ENCODE measurements at places on chromosomes 16 and 17.

- DNase-seq = no peak
Measured at GRCh38 chr16:12699161-12699560, 104.5 kb downstream of the CPPED1 start.

DNA sequence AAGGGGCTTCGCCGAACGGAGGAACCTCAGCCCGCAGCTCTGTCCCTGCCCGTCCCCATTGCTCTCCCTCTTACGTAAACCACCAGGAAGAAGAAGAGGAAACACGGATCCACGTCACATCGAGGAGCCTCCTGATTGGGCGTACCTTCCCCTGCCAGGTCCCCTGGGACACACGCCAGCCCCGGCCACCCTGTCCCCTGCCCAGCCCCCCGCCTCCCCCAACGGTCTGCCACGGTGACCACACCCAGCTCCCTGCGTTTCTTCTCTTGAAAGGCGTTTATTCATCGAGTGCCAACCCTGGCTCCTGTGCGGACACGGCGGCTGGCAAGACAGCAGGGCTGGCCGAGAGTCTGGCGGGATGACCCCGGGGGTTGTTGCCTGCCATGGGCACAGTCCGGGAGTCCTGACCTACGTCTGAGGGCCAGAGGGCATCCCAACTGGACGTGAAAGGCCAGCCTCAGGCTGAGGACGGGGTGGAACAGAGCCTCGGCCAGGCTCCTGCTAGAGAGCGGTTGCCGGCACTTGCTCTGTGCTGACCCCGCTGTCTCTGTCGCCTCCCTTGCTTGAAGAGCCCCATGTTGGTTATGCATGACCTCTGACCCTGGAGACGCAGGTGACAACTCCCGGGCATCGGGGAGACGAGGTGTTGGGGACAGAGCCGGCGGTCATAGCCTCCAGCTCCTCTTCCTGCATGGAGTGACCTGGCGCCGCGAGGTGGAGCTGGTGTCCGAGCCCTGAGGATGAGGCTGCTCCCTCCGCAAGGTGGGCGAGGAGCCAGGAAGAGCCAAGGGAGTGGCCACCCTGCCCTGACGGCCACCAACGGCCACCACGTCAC lies 40.5 kb upstream of the ACSF3 start:
- no peak for DNase-seq

GRCh38 chr17:66858226-66859083 lies 23.5 kb downstream of the CACNG5 start:
- no peak for DNase-seq

DNA sequence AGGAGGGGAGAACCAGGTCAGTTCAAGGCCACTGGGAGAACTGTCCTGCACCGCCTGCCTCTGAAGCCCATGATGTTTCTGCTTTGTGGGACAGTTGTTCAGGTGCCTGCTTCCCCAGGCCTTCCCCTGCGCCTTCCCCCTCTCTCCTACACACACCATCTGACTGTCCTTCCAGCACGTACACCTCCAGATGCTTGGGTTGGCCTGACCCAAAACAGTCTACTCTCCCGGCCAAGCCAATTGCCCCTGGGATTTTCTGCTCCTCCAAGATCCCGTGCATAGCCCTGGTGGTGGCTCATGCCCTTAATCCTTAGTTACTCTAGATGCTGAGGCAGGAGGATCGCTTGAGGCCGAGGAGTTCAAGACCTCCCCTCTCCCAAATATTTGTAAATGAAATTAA lies 684 bp upstream of the RSAD1 start:
- DNase-seq = no peak

GRCh38 chr17:55089256-55089655 lies 120.7 kb downstream of the STXBP4 start:
- no peak for DNase-seq

- peak; percentile 69 for DNase-seq
Measured at GRCh38 chr16:66127459-66128370, 238.8 kb upstream of the CDH5 start.

DNA sequence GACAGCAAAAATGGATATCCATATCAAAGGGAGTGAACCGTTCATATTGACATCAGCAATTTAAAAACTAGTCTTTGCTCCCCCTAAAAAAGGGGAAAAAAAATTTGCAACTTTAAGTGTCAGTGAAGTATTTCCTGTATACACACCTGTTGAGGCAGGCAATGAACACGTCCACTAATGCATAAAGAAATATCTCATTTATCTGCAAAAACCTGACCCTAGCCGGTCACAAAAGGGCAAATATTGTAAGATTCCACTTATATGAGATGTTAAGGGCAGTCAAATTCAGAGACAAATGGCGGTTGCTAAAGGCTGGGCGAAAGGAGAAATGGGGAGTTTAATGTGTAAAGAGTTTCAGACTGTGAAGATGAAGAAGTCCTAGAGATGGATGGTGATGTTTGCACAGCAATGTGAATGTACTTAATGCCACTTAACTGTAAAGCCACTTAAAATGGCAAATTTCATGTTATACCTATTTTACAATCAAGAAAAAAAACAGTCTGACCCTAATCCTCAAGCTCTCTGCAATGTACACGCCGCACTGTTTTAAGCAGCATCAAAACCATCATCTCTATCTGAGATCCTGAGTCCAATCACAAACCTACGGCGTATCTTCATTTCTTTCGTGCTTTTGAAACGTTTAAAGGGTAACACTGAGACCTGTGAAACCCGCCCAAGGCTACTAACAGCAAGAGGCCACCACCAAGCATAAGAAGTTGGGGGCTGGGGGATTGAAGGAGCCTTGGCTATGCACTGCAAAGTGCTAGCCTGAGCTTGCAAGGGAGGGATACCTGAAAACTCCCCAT lies 1.1 kb downstream of the PARN start:
- peak; percentile 7 for DNase-seq

DNA sequence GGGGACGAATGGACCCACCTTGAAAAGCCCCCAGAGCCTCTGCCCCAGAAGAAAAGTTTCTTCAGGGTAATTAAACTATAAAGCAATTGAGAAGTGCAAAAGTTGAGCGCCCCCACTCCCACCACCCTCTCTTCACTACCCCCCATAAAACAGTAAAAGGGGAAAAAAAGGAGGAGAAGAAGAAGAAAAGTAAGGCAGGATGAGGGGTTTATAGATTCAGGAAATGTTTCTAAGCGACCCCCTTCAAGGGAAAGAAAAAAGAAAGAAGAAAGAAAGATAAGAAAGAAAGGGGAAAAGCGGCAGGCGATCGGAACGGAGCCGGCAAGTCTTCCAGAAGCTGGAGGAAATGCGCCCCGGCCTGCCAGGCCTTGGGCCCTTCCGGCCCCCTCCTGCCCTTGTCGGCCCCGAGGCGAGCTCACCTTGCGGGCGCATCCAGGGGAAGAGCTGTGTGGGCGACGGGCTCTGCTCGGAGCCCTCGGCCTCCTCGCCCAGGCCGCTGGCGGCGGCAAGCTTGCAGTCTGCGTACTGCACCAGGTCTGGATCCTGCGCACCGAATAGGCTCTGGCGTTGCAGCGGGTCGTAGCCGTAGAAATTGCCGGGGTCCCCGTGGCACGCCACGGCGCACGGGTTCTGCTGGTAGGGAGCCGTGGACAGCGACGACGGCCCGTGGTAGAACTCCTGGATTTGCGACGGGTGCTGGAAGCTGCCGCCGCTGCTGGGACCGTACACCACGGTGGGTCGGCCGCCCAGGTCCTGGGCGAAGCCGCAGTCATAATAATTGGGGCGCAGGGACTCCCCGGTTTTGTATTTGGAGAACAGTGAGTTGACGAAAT lies 1.0 kb downstream of the HOXB8 start:
- DNase-seq = no peak

DNA sequence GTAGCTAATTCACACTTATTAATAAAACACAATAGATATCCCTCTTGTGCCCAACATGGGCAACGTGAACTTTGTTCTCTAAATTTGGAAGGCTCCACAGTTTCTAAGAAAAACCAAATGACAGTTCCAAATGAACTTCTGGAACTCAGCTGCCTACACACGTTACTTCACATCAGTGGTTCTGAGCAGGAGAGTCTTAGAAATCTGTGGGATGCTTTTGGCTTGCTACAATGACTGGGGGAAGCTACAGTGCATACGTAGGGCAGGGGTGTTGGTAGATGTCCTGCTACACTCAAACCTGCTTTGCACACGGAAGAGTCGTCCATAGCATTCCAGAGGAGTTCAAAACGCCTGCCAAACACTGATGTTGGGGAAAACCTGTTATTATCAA lies 8.0 kb downstream of the TXNDC11 start:
- DNase-seq = no peak

DNA sequence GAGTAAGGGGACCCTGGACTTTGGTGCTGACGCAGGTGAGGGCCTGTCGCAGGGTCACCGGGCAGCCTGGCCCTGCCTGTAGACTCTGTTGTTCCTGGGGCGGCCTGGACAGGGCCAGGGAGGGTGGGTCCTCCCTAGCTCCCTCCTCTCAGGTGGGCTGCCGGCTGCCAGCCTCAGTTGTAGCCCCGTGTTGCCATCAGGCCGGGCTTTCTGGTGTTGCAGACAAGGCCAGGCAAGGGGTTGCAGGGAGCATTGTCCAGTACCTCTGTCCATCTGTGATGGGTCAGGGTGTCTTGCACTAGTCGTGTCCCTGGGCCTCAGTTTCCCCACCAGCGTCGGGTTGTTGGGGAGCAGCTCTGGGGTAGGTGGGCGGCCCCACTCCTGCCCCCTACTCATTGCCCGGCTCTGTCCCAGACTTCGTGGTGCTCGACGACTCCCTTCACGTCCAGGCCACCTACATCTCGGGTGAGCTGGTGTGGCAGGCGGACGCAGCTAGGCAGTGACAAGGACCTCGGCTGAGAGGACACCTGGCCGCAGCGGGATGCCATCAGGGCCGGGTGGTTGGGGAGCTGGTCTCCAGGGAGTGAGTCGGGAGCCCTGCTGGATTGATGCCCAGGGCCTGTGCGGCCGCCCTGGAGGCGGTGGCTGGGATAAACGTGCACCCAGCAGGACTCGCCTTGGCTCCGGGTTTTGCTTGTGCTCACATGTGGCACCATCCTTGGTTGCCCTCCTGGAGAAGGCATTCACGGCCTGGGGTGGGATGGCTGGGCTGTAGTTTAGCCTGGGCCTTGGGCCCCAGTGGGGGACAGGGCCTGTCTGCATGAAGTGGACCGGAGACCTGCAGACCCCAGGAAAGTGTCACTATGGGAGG lies 1.9 kb downstream of the CEMP1 start:
- DNase-seq = no peak

GRCh38 chr17:36721560-36722120 lies 120.3 kb downstream of the MRM1 start:
- no peak for DNase-seq

DNA sequence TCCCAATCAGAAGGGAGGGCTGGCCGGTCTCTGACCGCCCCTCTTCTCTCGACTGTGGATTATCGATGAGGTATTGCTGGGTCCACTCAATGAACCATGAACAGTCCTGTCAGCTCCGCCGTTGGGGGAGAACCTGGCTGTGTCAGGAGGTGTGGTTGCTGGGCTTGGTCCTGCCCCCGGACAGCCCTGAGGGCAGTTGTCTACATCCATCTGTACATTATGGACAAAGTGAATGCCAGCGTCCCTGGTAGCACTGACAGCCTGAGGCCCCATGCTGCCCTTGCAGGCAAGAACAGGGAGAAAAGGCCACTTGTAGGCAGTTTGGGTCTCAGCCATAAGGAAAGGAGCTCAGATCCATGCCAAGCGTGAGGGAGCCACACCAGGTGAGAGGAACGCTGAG lies 38.9 kb downstream of the ST3GAL2 start:
- no peak for DNase-seq

DNA sequence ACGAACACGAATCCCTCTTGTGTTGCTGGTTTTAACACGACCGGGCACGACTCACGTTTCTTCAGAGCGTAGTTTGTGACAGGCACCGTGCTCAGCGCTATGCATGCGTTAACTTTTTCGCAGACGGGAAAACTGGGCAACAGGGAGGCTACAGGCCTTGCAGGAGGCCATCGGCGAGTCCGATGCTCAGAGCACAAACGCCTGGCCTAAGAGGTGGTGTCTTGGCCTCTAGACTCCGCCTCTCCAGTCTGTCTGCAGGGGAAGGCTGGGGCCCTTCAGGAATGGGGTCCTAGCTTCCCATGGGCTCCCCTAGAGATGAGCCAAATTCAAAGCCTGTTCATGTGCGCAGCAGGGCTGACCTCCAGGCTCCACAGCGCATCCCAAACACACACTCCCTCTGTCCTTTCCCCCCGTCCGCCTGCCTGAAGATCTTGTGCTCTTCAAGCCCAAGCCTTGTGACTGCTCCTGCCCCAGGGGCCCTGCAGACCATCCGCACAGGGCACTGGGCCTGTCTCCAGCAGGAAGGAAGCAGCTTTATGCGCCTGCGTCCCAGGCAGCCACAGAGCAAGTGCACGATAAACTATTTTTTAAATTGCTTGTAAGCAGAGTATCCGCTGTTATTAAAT lies 3.1 kb downstream of the CLCN7 start:
- no peak for DNase-seq

DNA sequence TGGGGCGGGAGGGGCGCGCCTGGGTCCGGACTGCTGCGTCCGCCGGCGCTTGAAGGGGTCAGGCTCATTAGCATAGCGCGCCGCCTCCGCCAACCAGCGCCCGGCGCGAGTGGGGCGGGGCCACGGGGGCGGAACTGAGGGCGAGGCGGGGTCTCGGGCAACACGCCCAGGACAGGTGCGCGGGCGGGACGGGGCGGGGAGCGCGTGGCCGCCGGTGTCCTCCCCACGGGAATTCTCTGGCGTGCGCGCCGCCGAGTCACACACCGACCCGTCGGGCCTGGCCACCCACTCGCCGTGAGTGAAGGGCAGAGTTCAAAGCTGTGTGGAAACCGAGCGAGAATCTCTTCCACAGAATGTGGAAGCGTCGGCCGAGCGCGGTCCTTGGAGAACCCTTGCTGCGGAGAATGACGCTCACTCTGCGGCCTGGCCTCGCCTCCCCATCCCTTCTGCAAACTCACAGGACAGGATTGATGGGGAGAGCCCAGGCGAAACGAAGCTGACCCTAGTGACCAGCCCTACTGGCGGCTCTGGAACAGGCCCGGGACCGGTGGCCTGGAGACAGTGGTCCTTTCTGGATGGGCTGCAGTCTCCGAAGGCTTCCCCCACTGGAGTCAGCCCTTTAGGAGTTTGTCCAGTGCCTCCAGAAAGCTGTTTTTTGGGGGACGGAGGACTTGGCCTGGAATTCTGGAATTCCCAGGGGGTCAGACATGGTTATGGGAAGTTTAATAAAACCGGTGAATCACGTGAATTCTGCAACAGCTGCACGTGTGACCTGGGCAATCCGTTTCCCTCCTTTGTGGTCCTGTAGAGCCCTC lies at the start of gene SNAI3:
TSS of gene SNAI3 (minus strand) at position 69 of the 815 bp plus-strand sequence. CDS start 101 bp downstream, outside the sequence.
- peak; percentile 38 for DNase-seq

- DNase-seq = no peak
Measured at GRCh38 chr17:64252831-64253230, 10.2 kb downstream of the TEX2 start.

DNA sequence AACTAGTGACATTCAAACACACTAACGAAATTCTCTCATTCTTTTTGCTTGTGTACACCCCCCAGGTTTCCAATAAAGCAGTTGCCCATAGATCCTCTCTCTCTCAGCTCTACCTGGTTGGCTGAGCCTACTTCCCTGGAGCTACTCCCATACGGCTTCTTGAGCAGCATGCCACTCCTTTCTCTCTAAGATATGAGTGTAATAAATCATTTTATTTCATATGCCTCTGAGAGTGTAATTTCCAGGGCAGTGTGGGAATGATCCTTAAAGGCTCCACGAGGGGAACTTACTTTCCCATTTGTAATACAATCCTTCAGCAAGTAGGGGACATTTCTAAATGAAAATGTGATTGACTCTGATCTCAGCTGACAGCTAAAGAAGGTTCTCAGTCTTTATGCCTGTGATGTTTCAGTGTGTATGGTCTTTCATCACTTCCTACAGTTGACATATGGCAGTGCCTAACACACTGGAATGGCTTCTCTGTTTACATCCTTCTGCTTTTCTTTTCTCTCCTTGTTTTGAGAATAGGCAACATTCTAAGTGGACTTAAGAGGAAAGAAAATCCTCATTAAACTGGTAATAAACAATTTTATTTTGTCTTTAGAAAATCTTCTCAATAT lies 1194.3 kb upstream of the CDH8 start:
- no peak for DNase-seq

- no peak for DNase-seq
Measured at GRCh38 chr17:27491713-27492190, 35.5 kb downstream of the KSR1 start.
